ENCODE measurements at places on chromosomes 5 and 9.

DNA sequence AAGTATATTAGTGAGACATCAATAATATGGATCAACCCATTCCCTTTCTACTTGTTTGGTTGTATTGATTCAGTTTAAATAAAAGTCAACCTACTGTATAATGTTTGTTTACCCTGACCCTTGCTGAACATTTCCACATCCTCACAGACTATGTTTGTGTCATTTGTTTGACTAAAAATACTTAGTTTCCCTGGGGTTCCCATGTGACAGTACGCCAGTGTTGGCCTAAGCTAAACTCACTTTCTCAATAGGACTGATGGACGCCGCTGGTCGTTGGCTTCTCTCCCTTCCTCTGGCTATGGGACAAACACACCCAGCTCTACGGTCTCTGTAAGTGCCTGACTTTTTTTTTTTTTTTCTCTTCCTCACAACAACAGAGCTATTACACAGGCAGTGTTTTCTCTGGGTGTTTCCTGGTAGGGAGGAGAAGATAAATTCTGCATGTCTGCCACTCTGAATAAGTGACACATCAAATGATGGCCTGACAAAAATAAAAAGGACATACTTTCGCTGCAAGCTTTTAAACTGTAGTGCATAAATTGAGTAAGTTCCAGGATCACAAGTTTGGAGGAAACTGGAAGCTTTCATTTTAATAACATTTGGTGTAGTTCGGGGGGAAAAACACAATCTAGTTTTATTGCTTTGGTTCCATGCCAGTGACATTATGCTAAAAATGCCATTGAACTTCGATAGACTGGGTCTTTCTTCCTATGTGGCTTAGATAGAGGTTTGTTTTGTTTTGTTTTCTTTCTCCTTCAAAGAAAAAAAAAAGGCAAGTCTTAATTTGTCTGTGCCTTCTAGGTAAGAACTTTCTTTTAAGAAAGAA, 101.0 kb downstream of the CD180 start:
- no peak for DNase-seq

DNA sequence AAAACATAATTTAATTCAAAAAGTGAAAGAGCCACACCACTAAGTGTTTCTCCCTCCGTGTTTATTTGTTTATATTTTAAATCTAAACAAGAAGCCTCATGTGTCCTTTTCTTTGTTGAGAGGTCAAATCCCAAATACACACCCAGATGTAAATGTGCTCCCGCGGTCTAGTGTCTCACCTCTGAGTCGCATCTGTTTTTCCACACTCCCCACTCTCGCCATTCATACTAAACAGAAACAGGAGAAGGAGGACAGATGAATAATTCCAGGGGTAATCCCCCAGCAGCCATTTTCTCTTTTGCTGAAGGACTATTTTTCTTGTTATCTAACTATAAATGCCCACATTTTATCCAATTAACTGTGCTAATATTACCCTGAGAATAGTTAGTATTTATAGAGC, 361.6 kb upstream of the RIOK2 start:
- no peak for DNase-seq

- DNase-seq, result no peak
These were observed 130.8 kb downstream of the MUSK start for GRCh38 chr9:110799396-110799795.

DNA sequence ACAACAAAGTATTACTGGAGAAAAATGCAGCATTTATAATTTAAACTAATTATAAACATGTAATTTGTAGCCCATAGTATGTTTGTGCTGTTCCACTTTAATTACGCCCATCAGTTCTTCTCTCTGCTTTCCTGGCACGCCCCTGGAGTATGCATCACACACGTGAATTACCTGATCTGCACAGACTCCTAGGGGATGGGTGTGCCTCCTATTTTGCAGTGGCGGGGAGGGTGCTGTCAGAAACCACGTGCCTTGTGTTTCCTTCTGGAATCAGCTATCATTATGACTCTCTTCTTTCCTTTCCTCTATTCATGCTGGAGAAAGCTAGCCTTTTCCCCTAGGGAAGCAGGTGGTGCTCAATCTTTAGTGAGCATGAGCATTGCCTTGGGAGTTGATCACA, 43.3 kb downstream of the RPS23 start:
- DNase-seq, result no peak

DNA sequence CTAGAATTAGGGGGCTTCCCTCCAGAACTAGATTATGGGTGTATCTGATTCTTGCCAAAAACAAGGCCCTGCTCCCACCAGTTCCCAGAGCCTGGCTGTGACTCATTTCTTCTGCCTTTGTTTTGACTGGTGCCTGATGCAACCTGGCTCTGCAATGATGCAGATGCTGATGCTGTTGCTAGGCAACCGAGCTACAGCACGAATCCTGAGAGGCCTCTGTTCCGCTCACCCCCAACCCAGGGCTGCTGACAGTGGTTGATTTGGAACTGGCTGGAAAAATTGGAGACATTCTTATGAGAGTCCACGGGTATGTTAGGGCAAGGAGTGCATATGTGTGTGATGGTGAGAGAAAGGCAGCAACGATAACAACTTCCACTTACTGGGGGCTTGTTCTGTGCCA, 100.3 kb downstream of the NSG2 start:
- DNase-seq, result no peak

Measured in KG1 (cell line).